ENCODE measurements at places on chromosomes 16 and 17. TPM values are rescaled to one million over a fixed set of nuclear protein-coding genes. Genes with fewer than 3 reads are reported as not detected.
A peak's percentile ranks its signal among the peaks of the same experiment; 100 is the strongest.

- no peak for DNase-seq
Measured at GRCh38 chr16:4057439-4057877, 58.8 kb downstream of the ADCY9 start.

GRCh38 chr17:3040882-3041281 lies 22.5 kb downstream of the OR1D5 start:
- DNase-seq, result no peak

GRCh38 chr16:3954411-3954921 lies 74.0 kb upstream of the CREBBP start:
- no peak for DNase-seq

DNA sequence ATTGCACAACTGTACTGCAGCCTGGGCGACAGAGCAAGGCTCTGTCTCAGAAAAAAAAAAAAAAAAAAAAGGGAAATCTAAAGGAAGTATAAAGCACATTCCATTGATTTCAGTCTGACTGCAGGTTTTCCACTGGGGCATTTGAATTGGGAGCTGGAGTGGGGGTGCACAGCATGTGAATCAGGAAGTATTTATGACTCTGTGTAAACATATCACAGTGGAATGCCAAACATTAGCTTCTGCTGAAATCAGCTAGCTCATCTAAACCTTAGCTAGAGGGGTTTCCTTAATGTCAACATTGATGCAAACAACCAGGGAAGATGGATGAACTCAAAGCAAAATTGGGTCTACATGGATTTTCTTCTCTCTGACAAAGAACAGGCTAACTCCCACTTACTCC lies 641.0 kb upstream of the EEF2KMT start:
- DNase-seq, result no peak

DNA sequence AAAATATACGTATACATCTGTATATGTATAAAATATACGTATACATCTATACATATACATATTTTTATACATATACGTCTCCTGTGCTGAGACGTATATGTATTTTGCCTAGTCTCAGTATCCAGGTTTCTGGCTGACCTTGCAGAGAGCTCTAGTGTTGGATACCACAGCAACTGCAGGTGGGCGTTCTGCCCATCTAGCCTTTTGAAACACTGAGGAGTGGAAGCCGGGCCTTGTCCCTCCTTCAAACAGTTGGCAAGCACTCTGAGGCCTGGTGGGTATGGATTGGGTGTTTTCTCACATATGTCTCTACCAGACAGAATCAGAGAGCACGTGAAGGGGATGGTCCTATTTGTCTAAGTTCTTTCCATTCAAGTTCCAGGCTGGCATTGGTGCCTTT lies 39.4 kb upstream of the MRC2 start:
- no peak for DNase-seq

GRCh38 chr17:43875476-43876147 lies 28.6 kb downstream of the CD300LG start:
- DNase-seq, result no peak

- DNase-seq, result peak; percentile 68
Measured at GRCh38 chr16:2715519-2715918, 4.5 kb downstream of the PRSS27 start.

DNA sequence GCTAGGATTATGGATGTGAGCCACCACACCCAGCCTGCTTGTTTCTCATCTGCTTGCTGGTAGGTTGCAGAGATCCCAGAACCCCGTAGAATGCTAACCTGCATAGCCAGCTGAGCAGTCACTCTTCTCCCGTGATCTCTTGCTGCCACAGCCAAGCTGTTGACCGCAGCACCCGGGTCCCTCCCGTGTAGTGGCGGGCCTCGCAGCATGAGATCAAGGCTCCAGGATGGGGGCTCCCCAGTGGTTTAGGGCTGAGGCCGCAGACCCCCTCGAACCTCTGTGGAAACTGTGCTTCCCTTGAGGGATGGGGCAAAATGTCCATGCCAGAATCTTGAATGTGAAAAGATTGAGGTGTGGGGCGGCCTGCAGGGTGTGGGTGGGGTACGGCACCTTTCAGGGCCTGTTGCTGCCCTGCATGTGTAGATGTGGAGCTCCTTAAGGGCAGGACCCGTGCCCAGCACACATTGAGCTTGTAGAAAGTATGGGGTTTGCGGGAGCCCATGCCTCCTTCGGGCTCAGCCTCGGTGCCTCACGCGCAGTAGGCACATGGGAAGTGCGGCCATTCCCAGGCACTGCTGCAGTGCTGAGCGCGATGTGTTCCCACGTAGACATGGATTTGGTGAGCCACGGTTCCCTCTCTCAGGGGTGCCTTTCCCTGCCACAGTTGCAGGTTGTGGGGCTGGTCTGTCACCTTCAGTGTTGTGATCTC lies 99.9 kb downstream of the BANP start:
- no peak for DNase-seq

DNA sequence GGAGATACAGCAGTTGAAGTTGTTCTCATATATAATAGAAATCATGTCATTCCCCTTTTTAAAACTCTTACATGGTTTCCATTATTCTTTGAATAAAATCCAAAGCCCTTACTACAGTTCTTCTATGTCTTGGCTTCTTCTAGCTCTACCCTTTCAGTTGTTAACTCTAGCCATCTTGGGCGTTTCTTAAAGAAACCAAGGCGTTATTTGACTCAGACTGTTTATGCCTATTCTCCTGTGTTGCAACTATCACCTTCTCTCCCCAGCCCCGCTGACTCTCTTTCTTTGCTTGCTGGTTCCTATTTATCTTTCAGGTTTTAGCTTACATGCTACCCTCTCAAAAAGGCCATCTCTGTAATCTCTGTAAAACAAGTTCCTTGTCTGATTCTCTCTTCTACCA lies 32.7 kb downstream of the NFATC3 start:
- no peak for DNase-seq

The TMEM238L gene
- not detected for total RNA-seq

The ZNF75A gene
- 13.8 TPM for total RNA-seq

The SNN gene
- total RNA-seq, result 100 TPM

The RAB11FIP4 gene
- total RNA-seq, result 0.48 TPM

The JPH3 gene
- total RNA-seq, result 0.06 TPM

Data from psoas muscle (tissue), 8 donors.